ENCODE measurements at places on chromosomes 5 and 9. TPM values are rescaled to one million over a fixed set of nuclear protein-coding genes. Genes with fewer than 3 reads are reported as not detected.

Gene TTC33
- total RNA-seq, result 10.2 TPM

Gene COL15A1
- total RNA-seq, result 0.33 TPM

DNA sequence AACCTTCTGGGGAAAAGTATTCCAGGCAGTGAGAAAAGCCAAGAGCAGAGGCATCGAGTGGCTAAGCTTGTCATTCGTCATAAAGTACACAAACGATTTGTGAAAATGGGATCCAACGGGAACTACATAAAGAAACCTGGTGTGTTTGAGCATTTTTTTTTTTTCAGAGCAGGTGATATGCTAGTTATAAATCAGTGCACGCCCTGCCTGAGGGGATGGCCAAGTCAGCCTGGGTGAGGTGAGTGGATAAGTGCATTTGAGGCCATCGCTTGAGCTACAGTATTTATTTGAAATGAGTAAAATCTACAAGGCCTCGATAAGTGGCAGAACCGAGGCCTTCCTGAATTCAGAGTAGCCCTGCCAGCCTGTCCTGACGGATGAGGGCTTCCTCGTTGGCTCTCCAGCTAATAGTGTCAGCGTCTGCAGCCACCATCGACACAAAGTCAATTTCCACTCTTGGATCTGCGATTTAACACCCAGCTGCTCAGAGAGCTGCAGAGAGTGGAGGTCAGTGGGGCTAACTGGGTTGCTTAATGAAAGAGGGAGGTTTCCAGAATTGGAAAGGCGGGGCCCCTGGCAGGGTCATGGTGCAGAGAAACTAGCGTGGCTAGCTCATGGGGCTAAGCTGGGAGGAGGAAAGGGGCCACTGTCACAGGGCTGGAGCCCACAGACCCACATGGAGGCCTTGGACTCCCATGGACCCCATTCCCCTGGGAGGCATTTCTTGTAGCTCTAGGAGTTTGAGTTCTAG is 27.3 kb downstream of the PPARGC1B start:
- H3K36me3 ChIP-seq, result no peaks in the 10 kb centered on the region
- no peaks in the 10 kb centered on the region for H3K27me3 ChIP-seq
- no peak for DNase-seq
- H3K4me3 ChIP-seq, result no peak overlapping the region

GRCh38 chr5:76804266-76804665 is 14.6 kb upstream of the F2RL1 start:
- no peak overlapping the region for H3K4me3 ChIP-seq
- no peaks in the 10 kb centered on the region for H3K27me3 ChIP-seq
- DNase-seq, result no peak
- H3K36me3 ChIP-seq, result no peaks in the 10 kb centered on the region
- H3K4me1 ChIP-seq, result no peaks in the 10 kb centered on the region

DNA sequence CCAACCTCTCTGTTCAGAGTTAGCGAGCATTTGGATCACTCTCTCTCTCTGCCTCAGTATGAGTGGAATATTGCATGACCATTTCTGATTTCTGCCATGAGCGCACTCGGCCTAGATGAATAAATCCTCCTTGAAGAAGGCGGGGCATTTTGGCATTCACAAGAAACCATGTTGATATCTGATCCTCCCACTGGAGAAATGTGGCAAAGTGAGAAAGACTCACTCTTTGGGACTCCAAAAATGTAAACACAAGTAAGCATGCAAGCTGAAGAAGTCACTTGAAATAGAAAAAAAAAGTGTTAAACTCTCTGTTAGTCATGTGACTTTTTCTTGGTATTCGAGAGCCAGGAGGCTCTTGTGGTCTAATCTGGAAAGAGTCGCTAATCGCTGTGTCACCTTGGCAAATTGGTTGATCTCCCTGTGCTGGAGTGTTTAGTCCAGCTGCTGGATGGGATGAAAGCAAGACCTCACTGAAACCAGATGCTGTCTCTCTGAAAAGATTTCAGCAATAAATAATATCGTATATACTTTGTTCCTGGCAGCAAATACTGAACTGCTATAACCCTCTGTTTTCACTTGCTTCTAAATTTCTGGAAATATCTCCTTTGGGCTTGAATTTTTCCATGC is 95.5 kb downstream of the GHR start:
- H3K36me3 ChIP-seq, result no peaks in the 10 kb centered on the region
- no peaks in the 10 kb centered on the region for H3K27me3 ChIP-seq
- peak overlapping the region; percentile 2 for H3K27ac ChIP-seq
- DNase-seq, result no peak
- H3K4me3 ChIP-seq, result no peak overlapping the region

GRCh38 chr5:173707392-173707791 is 90.9 kb upstream of the BOD1 start:
- H3K27me3 ChIP-seq, result no peaks in the 10 kb centered on the region
- no peak overlapping the region for H3K4me3 ChIP-seq

DNA sequence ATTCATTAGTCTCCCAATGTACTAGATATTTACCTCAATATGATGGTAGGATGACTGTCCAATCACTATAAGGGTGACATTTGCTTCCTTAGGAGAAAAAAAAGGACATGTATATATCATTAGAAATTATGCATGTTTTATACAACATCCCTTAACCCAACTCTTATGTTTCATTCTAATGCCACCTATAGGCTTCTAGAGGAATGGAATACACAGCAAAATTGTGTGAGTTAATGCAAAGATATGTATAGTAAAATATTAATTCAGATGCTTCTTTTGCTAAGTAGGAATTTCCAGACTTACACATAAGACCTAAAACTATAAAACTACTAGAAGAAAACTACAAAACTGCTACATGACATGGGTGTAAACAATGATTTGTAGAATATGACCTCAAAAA is 3.5 kb downstream of the PRXL2C start:
- peaks cover 2% of the 10 kb centered on the region for H3K36me3 ChIP-seq
- DNase-seq, result no peak
- H3K27ac ChIP-seq, result no peak overlapping the region
- H3K27me3 ChIP-seq, result no peaks in the 10 kb centered on the region
- H3K4me3 ChIP-seq, result no peak overlapping the region

GRCh38 chr5:1545126-1545804 is 21.5 kb upstream of the LPCAT1 start:
- no peaks in the 10 kb centered on the region for H3K36me3 ChIP-seq
- DNase-seq, result no peak
- no peak overlapping the region for H3K27ac ChIP-seq
- no peaks in the 10 kb centered on the region for H3K4me1 ChIP-seq

DNA sequence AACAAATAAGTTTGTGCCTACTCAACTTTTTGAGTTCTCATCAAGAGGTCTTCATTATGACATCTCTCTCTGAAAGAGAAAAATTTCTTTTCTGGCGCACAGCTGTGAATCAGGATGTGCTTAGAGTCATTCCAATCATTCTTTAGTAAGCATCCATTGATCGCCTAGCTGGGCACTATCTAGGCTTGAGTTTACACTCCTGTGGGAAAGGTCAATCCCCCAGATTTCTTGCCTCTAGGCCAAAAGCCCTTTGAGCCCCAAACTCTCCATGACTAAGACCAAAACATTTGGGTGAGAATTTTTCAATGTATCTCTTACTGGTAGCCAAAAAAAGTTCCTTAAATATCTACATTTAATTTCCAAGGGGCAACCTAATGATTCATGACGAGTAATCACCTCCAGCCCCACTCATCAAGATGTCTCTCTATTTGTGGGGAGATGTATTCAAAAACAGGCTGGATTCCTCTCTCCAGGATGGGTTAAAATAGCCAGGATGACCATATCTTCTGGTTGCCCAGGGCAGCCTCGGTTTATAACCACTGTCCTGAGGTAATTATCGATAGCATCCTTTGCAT is 101.7 kb downstream of the GNA14 start:
- no peak for DNase-seq
- H3K27me3 ChIP-seq, result no peaks in the 10 kb centered on the region
- no peak overlapping the region for H3K27ac ChIP-seq
- H3K36me3 ChIP-seq, result no peaks in the 10 kb centered on the region
- no peak overlapping the region for H3K4me3 ChIP-seq

DNA sequence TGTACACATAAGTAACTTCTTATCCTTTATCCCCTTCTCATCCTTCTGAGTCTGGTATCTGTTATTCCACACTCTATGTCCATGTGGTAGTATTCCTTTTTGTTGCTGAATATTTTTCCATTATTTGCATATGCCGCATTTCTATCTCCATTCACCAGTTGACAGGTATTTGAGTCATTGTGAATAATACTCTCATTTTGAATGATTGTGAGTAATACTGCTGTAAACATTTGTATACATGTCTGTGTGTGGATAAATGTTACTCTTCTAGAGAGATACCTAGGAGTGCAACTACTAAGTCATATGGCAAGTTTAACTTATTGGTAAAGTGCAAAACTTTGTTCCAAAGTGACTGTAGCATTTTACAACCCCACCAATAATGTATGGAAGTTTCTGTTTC is 15.6 kb downstream of the RIC1 start:
- no peak overlapping the region for H3K27ac ChIP-seq
- H3K4me3 ChIP-seq, result no peak overlapping the region
- no peaks in the 10 kb centered on the region for H3K36me3 ChIP-seq
- DNase-seq, result no peak

GRCh38 chr5:55021821-55022220 is 2.2 kb upstream of the GZMK start:
- no peaks in the 10 kb centered on the region for H3K36me3 ChIP-seq
- no peak overlapping the region for H3K4me3 ChIP-seq
- H3K27me3 ChIP-seq, result no peaks in the 10 kb centered on the region
- no peaks in the 10 kb centered on the region for H3K4me1 ChIP-seq

- no peak for DNase-seq
- no peak overlapping the region for H3K27ac ChIP-seq
- no peaks in the 10 kb centered on the region for H3K4me1 ChIP-seq
- H3K27me3 ChIP-seq, result no peaks in the 10 kb centered on the region
- no peaks in the 10 kb centered on the region for H3K36me3 ChIP-seq
Observed at GRCh38 chr9:10274988-10275387, 337.8 kb downstream of the PTPRD start.

DNA sequence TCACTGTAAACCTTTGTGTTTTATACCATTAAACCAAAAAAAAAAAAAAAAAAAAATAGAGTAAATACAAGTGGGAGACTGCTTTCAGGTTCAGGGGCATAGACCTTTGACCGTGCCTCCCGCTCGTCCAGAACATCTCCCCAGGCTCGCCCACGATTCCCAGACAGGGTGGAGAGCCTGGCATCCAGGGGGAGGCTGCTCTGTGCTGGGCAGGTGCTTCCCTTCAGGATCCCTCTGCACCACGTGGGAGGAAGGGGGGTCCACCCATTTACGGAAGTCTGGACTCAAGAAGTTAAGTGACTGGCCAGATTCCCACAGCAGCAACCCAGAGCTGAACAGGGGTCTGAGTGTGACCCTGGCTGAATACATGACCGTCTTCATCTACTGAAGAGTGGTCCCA is 125.4 kb upstream of the LMX1B start:
- no peaks in the 10 kb centered on the region for H3K27me3 ChIP-seq
- no peak overlapping the region for H3K4me3 ChIP-seq
- no peaks in the 10 kb centered on the region for H3K4me1 ChIP-seq
- peaks cover 4% of the 10 kb centered on the region for H3K36me3 ChIP-seq

- H3K4me1 ChIP-seq, result peaks cover 33% of the 10 kb centered on the region
- H3K27ac ChIP-seq, result no peak overlapping the region
- no peaks in the 10 kb centered on the region for H3K36me3 ChIP-seq
Observed at GRCh38 chr5:140220698-140221064, 45.7 kb downstream of the CYSTM1 start.
